ENCODE measurements at places on chromosomes 16 and 17.

DNA sequence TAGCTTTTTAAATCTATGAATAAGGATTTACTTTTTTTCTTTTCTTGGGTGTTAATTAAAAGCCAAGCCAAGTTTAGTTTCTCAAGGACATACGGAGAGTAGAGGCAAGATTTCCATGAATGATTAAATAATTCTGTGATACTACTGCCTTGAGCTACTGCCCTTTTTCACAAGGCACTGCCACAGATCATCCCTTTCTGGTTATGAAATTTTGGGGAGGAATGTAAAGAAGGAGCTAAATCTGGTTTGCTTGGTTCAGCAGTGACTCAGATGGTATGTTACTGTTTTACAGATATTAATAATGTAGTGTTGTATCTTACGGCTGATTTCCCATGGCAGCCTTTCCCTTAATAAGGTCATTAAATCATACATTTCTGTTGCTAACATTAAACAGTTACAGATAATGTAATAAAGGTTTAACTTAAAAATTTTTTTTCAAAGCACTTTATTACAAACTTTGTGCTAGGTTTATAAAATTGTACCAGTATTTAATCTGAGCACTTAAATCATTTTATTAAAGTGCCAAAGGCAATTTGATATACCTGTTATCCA is 2.6 kb downstream of the WSB1 start:
- DNase-seq, result no peak

GRCh38 chr17:38330941-38331411 is 12.8 kb downstream of the GPR179 start:
- no peak for DNase-seq

GRCh38 chr16:76241755-76242154 is 35.4 kb upstream of the CNTNAP4 start:
- DNase-seq, result no peak

GRCh38 chr16:80894091-80894490 is 89.7 kb upstream of the CDYL2 start:
- DNase-seq, result no peak

GRCh38 chr17:35046245-35046644 is 17.3 kb downstream of the RFFL start:
- no peak for DNase-seq

DNA sequence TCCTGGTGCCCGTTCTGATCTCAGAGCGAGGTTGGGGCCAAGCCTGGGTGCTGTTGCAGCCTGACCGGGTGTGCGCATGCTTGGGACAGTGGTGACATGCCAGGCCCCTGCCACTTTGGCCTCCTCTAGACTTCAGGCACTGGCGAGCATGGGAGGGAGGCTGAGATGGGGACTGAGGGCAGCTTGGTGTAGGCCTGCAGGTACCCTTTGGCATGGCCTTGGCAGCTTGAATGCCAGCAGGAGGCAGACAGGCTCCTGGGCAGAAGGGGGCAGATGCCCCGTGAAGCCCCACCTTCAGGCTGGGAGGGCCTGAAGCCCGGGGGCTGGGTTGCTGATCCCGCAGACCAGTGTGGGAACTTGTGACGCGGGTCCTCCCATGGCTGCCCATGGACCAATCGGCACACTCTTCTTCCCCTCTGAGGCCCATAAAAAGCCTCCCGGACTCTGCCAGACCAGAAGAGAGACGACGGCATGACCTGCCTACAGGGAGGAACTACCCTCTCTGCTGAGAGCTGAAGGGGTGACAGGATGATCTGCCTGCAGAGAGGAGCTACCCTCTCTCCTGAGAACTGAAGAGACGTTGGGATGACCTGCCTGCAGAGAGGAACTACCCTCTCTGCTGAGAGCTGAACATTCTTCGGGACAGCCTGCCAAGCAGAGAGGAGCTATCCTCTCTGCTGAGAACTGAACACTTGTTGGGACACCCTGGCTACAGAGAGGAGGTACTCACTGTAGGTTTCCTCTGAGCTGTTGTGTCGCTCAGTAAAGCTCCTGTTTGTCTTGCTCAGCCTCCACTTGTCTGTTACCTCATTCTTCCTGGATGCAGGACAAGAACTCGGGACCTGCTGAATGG is 17.5 kb downstream of the RHOT1 start:
- DNase-seq, result no peak

GRCh38 chr16:26909623-26910022 is 157.1 kb upstream of the C16orf82 start:
- DNase-seq, result no peak

DNA sequence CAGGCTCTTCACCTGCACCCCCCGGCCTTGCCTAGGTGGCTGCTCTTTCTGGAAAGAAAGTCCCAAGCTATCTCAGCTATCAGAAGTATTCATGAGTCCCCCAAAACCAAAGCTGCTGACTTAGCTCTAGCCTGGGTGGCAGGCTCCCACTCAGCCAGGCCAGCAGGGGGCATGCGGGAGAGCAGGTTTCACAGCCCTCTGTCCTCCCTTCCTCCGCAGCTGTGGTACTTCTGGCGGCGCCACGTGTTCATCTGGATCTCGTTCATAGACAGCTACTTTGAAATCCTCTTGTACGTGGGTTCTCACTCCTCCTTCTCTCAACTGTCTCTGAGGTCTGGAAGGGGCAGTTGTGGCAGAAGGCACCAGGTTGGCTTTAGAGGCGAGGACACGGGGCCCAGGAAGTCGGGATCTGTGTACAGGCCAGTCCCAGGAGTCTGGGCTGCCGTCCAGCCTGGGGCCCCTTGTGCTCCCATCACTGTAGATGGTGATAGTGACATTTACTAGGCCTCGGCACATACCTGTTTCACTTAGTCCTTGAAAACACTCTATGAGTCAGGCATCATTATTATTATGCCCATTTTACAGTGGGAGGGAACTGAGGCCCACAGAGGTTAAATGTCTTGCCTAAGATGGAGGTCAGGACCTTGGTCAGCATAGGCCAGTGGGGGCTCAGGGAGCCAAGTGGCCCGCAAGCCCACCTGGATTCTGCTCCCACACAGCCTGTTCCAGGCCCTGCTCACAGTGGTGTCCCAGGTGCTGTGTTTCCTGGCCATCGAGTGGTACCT is 12.9 kb downstream of the TRPV2 start:
- peak; percentile 78 for DNase-seq

DNA sequence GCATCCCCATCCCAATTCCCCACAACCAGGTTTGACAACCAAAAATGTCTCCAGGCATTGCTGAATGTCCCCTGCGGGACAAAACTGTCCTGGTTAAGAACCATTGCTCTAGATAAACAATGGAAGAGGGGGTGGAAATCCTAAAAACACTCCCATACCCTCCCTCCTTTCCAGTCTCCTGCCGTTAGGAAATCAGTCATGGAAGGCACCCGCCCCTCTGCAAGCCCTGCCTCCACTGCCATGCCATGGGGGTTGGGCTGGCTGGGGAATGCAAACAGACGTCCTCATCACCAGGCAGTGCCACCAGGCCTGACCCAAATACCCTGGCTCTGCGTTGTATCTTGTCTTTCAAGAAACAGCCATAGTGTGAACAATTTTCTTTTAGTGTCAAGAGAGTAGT is 57.5 kb downstream of the CYTH1 start:
- DNase-seq, result no peak

GRCh38 chr16:89060207-89060794 is 33.4 kb upstream of the ACSF3 start:
- DNase-seq, result peak; percentile 91
